ENCODE measurements at places on chromosomes 4 and X.
A peak's percentile ranks its signal among the peaks of the same experiment; 100 is the strongest.

DNA sequence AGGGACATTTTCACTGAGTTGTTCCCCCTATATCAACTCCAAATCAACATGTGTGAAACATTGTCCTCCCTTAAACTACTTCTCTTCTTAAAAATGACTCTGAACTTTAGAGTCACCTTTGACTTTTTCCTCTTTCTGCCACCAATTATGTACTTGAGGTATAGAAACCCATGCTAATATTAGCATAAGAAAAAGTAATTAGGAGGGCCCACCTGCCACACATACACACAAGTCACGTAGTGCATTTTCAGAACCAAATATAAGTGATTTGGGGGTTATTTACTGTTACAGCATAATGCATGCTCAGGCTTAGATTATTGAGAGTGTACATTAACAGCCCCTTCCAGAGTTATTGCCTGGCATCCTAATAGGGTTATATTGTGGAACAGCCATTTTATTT, 432.7 kb downstream of the ZIC3 start:
- DNase-seq = no peak

GRCh38 chr4:90757534-90758060, 630.4 kb downstream of the CCSER1 start:
- DNase-seq = no peak

DNA sequence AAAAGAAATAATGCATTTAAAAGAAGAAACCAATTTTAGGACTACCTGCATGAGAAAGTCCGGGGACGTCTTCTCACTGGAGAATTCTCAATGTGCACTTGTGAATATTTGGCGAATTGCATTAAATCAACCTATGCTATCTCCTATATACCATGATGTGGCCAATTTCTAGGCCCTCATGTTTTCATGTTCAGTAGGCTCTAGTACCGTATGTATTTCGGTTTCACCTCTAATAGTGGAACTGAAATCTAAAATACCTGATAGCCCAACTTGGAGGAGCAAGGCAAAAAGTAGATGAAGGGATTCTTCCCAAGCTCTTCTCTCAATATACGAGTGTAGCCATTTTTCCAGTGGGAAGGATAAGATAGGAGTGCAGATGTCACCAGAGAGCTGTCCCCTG, 11.4 kb upstream of the FGF2 start:
- DNase-seq = no peak

DNA sequence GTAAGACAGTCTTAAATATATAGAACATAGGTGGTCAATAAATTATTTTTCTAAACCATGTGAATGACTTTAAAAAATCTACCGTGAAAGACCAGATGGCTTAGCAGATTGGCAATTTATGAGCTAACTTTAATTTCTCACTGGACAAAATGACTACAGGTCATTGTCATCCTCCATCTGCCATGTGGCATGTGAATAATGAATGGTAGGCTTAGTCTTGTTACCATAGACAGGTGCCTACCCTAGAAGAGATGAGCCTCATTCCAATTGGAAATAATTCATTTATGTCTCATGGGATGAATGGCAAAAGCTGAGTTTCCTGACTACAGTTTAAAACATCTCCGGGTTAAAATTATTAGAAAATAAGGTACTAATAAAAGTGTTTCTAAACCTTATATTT, 1043.3 kb downstream of the FAT4 start:
- no peak for DNase-seq

- DNase-seq = no peak
Observed at GRCh38 chr4:98527534-98528269, 130.7 kb downstream of the TSPAN5 start.

GRCh38 chr4:158133551-158133950, 39.3 kb downstream of the GASK1B start:
- no peak for DNase-seq

- DNase-seq = no peak
Observed at GRCh38 chr4:81512757-81513501, 41.2 kb upstream of the RASGEF1B start.

DNA sequence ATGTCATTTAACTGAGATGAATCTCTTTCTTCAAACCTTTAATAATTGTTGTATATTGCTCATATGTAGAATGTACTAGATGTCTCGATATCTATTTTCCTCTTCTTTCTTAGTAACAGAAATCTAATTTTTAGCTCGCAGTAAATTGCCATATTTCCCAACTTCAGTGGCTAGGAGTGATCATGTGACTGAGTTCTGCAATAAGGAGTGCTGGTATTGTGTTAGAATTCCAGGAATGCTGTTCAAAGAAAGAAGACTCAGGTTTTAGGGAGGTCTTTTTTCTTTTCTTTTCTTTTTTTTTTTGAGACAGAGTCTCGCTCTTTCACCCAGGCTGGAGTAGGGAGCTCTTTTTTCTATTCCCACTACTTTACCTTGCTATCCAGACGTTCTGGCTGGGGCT, 81.7 kb downstream of the SLC10A7 start:
- no peak for DNase-seq

- no peak for DNase-seq
Observed at GRCh38 chrX:148582353-148582752, 81.9 kb downstream of the AFF2 start.

DNA sequence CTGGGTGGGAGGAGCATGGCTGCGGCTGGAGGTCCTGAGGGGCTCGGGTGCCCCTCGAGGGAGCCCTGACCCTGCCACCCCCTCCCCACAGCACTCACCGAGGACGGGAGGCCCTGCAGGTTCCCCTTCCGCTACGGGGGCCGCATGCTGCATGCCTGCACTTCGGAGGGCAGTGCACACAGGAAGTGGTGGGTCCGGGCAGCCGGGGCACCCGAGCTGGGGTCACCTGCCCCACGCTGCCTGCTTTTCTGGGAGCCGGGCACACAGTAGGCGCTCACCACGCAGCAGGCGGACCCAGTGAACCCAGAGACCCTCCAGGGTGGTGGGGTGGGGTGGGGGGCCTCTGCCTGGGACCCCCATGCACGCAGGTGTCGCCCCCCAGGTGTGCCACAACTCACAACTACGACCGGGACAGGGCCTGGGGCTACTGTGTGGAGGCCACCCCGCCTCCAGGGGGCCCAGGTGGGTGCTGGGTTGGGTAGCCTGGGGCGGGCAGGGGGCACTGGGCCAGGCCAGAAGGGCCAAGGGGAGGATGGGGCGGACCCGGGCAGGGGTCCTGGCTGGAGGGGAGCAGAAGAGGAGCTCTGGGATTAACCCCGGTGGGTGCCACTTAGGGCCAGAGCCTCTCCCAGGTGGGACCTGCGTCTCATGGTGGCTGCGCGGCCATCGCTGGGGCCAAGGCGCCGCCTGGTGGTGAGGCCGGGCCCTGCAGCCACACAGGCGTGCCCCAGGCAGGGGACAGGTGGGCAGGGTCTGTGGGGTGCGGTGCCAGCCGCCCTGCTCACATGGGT, 1.4 kb downstream of the HGFAC start:
- DNase-seq = peak; percentile 38

DNA sequence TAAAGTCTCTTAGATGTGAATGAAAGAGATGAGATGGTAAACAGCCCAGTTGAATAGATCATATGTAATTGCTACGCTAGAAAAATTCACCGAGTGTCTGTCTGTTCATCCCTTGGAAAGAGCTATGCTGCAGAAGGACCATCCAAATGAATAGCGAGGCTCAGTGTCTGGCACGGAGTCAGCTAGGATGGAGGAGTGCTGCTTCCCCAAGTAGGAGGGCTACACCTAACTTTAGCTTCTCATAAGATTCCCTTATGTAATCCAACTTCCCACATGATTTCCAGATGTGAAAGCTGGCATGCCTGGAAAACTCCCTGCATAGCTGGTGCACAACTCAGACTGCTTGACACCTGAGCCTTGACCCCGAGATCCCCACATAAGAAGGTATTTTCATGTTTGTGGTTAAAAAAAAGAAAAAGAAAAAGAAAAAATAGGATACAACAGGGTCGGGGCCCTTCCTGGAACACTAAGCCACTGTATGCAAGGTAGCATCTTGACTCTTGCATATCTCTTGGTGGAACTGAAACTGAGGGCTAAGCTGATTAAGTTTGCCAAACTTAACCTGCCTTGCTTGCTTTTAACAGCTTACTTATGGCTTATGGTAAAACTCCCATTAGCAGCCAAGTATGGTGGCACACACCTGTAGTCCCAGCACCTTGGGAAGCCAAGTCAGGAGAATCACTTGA, 82.3 kb downstream of the FREM3 start:
- DNase-seq = no peak

DNA sequence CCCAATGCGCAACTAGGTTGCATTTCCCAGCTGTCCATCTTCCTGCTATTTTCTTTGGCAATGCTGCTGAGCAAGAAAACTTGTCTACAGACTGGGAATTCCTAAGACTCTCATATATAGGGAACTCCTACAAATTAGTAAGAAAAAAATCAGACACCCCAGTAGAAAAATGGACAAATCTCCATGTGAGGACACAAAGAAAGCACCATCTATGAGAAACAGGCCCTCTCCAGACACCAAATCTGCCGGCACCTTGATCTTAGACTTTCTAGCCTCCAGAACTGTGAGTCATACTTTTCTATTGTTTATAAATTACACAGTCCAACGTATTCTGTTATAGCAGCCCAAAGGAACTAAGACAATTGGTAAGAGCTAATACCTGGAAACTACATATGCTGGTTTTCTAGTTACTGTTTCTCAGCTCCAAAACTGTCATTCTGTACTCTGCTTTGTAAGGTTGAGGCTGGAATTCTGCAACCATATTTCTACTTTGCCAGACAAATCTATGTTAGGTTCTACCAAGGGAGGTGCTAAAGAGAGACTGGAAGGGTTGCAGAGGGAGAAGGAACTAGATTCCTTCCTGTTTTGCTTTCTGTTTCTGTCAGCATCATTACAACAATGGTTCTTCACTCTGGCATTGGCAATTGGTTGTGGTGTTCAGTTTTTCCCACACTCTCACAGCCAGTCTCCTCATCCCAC, 35.7 kb upstream of the FAM241A start:
- DNase-seq = no peak

- no peak for DNase-seq
Observed at GRCh38 chr4:61994036-61994435, 793.9 kb downstream of the ADGRL3 start.

GRCh38 chr4:78423790-78424189, 127.8 kb upstream of the ANXA3 start:
- no peak for DNase-seq

DNA sequence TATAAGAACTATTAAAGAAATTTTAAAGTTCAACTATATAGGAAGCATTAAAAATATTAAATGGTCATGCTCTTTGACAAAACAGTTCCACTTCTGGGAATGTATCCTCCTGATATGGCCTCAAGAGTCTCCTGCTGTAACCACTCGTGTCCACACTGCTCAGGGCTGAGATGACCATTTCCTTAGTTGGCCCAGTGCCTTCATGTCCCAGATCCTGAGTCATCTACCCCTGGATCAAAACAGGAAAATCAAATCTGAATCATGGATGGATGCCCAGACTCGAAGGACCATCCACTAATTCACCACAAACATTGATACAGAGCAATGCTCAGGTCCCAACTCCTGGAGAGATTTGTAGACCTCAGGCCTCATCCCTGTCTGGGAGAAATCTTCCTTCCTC, 44.7 kb downstream of the GPRASP3 start:
- DNase-seq = no peak

GRCh38 chr4:120692964-120693363, 229.6 kb downstream of the PRDM5 start:
- no peak for DNase-seq

GRCh38 chrX:153766871-153767673, 3.0 kb downstream of the PLXNB3 start:
- DNase-seq = no peak

DNA sequence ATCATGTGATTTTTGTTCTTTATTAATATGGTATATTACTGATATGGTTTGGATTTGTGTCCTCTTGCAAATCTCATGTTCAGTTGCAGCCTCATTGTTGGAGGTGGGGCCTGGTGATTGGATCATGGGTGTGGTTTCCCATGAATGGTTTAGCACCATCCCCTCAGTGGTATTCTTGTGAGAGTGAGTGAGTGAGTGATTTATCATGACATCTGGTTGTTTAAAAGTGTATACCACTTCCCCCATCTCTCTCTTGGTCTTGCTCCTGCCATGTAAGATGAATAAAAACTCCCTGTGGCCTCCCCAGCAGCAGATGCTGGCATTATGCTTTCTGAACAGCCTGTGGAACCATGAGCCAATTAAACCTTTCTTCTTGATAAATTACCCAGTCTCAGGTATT, 111.5 kb downstream of the TAB3 start:
- no peak for DNase-seq

GRCh38 chr4:152099981-152100378, 339.2 kb upstream of the GATB start:
- no peak for DNase-seq

GRCh38 chrX:4380710-4381109, 667.3 kb upstream of the PRKX start:
- DNase-seq = no peak

DNA sequence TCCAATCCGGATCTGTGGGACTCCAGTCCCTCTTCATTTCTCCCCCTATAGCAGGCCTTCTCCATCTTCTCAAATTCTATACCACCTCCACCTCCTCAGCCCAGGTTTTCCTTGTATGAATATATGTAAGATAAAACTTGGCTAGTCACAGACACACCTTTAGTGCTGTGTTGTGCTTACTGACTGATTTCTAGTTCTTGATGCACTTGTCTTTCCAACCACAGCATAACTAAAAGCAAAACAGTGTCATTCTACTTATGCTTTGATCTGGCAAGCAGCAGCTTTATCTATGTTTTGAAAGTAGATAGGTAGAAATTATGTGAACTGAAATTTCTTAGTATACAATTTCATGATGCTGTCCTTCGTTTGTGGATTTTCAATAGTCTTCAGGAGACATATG, 47.5 kb downstream of the CCNI start:
- DNase-seq = no peak

GRCh38 chr4:139242511-139243051, 37.4 kb downstream of the MGARP start:
- no peak for DNase-seq

- no peak for DNase-seq
Observed at GRCh38 chr4:8348071-8348470, 78.5 kb downstream of the HTRA3 start.

GRCh38 chr4:169630069-169630468, 9.7 kb downstream of the CLCN3 start:
- DNase-seq = no peak
